ENCODE measurements at places on chromosomes 11 and 22. TPM values are rescaled to one million over a fixed set of nuclear protein-coding genes. Genes with fewer than 3 reads are reported as not detected.

- peak; percentile 38 for DNase-seq
Measured at GRCh38 chr22:30667494-30668385, at the start of gene DUSP18. Gene DUSP18, minus strand, starts transcription at chr22:30667875. Its CDS starts 3,872 bp downstream, at chr22:30664003.

DNA sequence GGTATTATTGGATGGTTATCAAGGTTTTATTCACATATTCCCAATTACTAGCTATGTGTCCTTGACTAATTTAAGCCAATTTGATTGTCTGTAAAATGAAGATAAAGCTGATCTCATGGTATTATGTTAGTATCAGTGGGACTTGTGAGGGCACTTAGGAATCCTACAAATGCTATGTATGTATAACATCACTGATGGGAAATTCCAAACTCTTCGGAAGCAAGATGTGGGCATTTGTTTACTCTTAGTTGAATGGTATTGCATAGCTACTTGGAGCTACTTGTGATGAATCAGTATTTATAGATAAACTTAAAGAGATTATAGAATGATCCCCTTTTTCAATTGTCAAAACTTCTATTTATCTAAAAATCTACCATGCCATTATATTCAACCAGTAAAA is 239.9 kb downstream of the CNTN5 start:
- no peak for DNase-seq

Gene LDHAL6A
- total RNA-seq: not detected

Gene CRYAB
- 23.9 TPM for total RNA-seq

DNA sequence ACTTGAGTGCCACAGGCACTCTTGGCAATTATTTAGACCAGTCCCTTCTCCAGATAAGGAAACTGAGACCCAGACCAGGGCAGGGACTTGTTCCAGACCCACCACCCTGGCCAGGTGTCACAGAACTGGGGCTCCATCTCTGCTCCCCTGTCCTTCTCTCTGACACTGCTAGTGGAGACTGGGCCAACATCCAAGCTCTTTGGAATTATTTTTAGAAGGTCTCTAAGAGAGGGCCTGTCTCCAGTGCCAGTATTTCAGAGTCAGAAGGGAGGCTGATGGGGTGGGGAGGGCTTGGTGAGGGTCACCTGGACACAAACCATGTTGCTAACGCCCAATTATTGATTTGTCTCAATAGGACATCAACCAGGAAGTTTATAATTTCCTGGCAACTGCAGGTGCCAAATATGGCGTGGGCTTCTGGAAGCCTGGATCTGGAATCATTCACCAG is 32.7 kb downstream of the POLR3H start:
- no peak for DNase-seq

DNA sequence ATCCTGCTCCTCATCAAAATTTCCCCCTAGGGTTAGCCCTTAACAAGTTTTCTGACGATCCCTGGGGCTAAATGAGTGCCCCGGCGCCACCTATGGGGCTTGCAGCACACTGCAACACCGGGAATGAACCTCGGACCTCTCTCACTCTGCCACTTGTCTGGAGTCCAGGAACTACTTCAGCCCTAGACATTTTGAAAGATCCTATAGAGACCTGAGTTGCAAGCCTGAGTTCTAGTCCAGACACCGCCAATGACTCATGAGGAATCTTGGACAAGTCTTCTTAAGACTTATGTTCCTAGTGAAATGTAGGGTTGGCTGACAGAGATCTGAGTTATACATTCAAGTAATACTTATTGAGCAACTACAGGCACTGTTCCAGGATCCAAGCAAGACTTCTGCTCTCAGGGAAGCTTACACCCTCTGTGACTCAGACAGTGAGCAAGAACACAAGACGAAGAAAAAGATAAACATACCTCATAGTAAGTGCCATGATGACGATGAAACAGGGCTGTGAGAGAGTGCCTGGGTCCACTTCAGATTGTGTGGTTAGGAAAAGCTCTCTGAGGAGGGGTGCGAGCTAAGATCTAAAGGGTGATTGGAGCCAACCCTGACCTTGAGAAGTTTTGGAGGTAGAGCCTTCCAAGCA is 10.2 kb upstream of the STK33 start:
- peak; percentile 97 for DNase-seq

GRCh38 chr22:35443790-35444684 is 44.1 kb downstream of the MCM5 start:
- DNase-seq: no peak

GRCh38 chr22:35292786-35293185 is 6.9 kb upstream of the TOM1 start:
- DNase-seq: no peak

GRCh38 chr11:114059984-114060391 is 477 bp downstream of the ZBTB16 start:
- DNase-seq: no peak

Gene ELMOD1
- total RNA-seq: 0.07 TPM

DNA sequence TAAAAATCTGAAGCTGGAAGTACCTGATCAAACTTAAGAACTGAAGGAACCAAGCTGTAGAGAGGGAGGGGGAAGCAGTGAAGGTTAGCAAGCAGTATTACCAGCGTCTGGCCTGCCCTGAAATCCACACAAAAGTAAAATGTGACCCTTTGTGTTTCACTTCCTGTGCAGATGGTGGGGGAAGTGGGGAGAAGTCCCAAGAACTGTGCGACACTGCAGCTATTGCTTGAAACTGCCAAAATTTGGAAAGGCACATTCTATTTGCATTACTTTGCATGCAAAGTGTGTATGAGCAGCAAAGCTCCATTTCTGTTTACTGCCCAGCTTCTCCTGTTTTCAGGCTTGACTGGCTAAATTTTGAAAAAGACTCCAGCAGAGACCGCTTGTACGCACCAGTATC is 72.1 kb upstream of the BMAL1 start:
- DNase-seq: no peak

Gene TMPRSS5
- total RNA-seq: 0.07 TPM

DNA sequence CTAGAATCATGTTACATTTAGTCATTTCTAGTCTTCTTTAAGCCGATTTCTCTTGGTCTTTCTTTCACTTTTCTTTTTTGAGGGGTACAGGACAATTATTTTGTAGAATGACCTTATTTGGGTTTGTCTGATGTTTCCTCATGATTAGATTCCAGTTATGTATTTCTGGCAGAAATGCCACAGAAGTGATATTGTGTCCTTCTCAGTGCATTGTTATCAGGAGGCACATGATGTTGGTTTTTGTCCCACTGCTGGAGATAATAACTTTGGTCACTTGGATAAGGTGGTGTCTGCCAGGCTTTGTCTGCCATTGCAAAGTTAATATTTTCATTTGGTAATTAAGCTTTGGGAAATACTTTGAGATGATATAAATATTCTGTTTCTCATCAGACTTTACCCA is 100.3 kb downstream of the RRM1 start:
- DNase-seq: no peak

GRCh38 chr11:43138621-43139140 is 173.1 kb upstream of the API5 start:
- no peak for DNase-seq

Gene FUT4
- 13.4 TPM for total RNA-seq

DNA sequence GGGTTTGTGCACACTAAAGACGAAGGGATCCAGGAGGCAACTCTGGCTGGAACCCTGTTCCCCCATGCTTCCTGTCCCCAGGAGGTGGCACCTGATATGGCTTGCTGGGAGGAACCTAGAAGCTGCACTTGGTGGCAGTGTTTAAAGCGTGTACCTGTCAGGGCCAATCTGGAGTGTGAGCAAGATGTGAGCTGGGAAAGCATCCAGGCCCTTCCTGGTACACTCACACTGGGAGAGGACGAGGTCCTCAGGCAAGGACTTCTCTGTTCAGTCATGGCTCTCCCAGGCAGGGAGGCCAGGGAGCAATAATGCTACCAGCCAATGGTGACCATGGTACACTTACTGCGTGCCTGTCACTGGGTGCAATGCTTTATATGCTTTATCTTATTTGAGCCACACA is 130.7 kb upstream of the NECTIN1 start:
- DNase-seq: no peak

Gene RCN1
- total RNA-seq: 177 TPM
